Stimulated activated CD4-positive, alpha-beta T cell treated with anti-CD3 and anti-CD28 coated beads, Interleukin-1b, Interleukin-23, amount 100 ng/mL, for 24 hours (primary cell): ENCODE measurements at places on chromosomes 12 and 14.

GRCh38 chr12:51635346-51635745 is 44.3 kb downstream of the SCN8A start:
- no peak for DNase-seq

GRCh38 chr12:6605421-6606330 is 1.5 kb downstream of the CHD4 start:
- no peak for DNase-seq

DNA sequence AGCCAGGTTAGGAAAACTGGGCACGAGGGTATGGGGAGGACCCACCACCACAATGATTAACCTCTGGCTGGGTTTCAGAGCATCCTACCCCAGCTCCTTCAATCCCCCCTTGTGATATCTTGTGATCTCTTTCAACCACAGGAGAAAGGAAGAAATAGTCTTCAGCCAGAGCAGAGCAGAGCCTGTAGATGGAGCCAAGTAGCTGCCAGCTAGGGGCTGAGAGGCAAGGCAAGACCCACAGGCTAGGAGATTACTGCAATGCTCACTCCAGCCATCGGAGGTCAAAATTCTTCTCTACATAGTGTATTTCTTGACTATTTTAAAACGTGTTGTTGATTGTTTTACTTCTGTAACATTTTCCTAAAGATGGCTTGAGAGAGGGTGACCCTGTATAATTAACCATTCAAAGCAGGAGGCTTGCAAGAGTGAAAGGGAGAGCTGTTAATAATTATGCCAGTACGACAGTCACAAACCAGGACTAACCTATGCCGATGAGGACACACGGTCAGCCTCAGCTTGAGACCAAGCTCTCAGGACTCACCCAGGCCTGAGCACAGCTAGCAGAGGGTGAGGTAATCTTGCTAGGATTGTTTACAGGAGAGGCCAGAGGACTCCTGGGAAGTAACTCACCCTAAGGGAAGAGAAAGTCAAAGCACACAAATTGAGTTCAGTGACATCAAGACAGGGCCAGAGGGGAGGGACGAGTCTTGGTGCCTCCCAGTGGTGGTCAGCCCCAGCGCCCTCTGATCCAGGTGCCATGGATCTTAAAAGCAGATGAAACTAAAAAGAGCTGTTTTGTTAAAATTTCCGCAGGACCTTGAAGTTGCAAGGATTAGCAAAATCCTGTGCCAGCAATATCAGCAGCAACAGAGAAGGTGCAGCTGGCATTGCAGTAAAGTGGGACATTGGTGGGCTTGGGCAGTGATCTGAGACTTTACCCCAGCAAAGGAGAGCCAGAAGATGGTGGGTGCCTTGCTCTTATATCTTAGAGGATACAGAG is 29.8 kb upstream of the CDKN3 start:
- DNase-seq, result no peak

DNA sequence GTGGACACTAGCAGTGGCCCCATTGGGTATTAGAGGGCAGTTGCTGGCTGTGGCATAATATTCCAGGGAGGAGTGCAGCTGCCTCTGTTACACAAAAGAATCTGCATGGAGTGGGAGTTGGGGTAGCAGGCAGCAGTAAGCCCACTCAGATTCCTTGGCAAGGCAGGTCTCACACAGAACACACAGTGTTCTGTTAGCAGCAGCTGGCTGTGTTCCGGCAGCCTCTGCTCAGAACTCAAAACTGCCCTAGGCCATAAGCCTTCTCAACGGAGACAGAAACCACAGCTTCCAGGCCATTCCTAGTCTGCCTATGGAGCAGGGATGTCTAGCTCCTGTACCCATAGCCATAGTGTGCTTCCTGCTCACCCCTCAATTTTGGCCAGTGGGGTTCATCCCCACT is 1085.4 kb downstream of the SLC6A15 start:
- DNase-seq, result no peak

DNA sequence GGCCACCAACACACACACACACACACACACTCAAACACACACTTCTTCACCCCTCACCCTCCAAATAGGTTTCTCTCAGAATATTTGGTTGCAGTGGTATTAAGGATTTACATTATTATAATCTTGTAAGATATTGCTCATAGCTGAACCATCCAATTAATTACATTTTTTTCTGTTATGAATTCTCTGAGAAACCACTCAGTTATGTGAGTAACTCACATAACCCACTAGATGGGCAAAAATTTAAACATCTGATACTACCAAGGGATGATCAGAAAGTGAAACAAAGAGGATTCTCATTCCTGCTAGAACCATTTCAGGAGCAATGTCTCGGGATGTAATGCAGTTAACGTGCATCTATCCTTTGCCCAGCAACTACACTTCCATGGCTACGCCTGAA is 31.6 kb downstream of the TMTC1 start:
- no peak for DNase-seq

- no peak for DNase-seq
Observed at GRCh38 chr14:59454139-59454538, 11.0 kb downstream of the GPR135 start.

- DNase-seq, result no peak
Observed at GRCh38 chr12:84222841-84223240, 689.8 kb downstream of the SLC6A15 start.

DNA sequence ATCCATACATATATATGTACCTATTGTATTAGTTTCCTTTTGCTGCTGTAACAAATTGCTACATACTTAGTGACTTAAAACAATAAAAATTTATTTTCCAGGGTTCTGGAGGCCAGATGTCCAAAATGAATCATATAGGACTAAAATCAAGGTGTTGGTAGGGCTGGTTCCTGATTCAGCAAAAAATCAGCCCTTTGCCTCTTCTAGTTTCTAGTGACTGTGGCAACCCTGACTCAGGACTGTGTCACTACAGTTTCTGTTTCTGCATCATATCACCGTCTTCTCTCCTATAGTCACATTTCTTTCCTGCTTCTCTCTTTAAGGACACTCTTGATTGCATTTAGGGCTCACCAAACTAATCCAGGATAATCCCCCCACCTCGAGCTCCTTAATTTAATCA is 386.3 kb upstream of the TBX3 start:
- DNase-seq, result no peak

DNA sequence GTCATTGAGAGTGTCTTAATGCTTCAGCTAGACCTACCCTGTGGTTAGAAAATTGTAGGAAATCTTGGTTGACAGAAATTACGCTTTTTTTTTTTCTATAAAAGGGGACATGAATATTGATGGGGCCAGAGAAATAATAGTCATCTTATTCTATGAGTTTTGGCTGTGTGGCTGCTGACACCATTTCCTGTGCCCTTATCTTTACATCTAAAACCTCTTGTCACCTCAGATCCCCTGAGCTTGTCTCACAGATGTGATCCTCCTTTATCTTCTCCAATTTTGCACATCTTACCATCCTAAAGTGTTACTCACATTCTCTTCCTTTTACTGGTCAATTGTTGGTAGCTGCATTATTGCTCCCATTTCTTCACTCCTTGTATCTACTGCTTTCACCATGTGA is 36.1 kb downstream of the ASCL1 start:
- no peak for DNase-seq

DNA sequence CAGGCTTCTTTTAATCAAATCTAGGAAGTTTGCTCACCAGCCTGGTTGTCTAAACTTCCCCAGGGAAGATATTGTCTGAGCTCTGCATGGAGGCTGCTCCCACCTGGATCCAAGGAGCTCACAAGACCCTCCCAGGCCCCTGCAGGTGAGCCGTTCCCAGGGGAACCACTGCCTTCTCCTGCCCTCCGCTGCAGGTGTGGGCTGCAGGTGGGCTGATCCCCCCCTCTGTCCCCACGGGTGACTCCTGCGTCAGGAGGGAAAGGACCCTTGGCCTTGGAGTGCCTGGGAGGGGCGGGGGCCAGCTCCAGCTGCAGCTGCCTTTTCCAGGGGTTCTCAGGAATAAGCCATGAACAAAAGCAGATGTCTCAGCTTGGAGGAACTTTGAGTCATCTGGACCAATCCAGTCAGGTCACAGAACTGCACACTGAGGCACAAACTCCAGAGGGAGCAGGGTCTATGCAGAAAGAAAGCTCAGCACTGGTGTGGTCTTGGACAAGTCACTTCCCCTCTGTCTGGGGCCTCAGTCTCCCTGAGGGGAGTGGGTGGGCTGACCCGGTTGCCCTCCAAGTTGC is 246.6 kb upstream of the RTL1 start:
- DNase-seq, result no peak

DNA sequence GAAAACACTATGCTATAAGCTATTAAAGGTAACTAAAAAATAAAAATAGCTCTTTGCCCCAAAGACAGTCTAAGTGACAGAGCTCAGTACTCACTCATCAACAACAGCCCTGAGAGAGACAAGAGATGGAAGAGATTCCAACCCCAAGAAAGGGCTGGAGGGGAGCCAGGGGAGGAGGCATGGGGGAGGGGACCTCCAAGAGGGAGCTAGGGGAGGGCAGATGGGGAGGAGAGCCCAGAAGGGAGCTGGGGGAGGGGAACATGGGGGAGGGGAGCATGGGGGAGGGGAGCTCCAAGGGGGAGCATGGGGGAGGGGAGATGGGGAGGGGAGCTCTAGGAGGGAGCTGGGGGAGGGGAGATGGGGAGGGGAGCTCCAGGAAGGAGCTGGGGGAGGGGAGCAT is 7.7 kb downstream of the SSH1 start:
- DNase-seq, result no peak

DNA sequence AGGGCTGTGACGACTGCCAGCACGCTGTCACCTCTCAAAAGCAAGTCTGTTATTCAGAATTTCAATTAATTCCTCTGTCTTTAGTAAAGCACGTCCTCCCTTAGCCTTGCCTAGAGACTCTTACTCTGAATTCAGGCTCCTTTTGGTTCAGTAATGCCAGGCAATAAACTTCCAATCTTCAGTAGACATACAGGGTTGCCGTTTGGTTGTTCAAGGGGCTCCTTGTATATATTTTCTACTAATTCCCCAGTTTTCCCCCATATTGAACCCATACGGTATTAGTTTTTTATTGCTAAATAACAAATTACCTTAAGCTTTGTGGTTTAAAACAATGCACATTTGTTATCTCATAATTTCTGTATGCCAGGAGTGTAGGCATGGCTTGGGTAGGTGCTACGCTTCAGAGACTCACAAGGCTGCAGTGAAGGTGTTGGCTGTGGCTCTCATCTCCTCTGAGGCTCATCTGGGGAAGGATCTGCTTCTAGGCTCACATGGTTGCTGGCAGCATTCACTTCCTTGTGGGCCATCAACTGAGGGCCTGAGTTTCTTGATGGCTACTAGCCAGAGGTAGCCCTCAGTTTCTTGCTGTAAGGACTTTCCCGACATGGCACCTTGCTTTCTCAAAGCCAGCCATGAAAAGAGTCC is 7.3 kb upstream of the CLECL1 start:
- no peak for DNase-seq

DNA sequence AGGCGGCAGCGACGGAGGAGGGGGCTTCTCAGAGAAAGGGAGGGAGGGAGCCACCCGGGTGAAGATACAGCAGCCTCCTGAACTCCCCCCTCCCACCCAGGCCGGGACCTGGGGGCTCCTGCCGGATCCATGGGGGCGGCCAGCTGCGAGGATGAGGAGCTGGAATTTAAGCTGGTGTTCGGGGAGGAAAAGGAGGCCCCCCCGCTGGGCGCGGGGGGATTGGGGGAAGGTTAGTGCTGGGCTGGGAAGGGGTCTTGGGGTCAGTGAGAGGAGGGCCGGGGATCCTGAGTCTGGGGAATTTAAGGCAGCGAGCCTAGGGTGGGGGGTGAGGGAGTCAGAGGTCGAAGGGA is 203 bp downstream of the NFATC4 start:
- DNase-seq, result no peak

GRCh38 chr14:61470261-61470960 is 149.0 kb downstream of the PRKCH start:
- DNase-seq, result no peak

GRCh38 chr14:102164241-102164641 is 24.5 kb downstream of the WDR20 start:
- DNase-seq, result no peak

- DNase-seq, result no peak
Observed at GRCh38 chr12:120678572-120678971, 8.4 kb upstream of the MLEC start.

DNA sequence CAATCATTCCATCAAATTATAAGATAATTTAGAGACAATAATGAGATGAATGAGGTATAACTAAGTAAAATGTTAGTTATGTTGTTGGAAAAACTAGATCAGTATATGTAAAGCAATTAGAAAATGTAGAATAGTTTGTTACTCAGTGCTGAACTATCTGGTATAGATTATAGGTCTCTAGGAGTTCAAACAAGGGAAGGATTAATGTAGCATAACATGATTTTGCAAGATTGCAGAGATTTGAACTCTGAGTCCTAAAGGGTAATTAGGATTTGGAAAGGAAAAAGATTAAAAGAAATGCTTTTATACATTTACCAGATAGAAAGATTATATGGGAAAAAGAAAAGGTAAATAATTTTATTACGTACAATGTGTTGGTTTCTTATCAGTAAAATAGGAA is 246.3 kb downstream of the KCNC2 start:
- DNase-seq, result no peak

DNA sequence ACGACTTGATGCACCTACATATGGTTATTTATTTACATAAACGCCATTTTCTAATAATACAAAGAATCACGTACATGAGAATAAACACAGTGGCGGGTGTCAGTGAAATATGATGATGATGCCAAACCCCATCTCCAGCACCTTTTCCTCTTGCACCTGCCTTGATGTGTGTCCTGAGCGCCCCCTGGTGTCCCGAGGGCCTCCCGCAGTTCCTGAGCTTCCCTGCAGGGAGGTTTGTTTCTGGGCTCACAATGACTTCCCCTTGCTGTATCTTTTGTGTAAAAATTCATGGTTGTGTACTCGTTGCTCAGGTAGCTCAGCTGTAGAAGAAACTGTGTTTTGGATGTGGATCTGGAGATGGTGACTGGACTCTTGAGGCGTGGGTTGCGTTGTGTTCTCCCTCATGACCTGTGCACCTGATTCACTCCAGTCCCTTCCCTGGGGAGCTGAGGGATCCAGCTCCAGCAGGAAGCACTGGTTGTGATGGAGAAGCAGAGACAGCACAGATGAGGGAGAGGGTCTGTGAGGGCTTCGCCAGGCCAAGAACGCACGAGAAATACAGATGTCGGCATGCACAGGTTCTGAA is 1037.8 kb downstream of the TMEM121 start:
- DNase-seq, result peak; percentile 28

GRCh38 chr14:95163132-95163531 is 5.8 kb upstream of the DICER1 start:
- DNase-seq, result no peak

DNA sequence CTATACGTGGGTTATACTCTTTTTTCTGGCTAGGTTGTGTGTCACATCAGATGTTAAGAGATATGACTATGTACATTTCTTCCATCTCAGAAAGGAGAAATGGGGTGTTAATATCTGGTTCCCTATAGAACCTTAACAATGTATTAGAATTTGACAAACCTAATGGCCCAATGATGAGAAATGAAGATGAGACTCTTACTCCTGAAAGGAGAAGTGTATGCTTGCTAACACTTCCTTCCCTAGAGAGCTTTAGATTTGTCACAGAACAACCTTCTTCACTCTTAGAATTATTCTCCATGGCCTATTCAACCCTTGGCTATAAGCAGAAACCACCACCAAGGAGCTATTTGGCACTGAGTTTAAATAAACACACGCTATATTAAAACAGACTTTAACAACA is 839.6 kb downstream of the GALC start:
- no peak for DNase-seq
